SJCRH30 (cell line): ENCODE measurements at places on chromosomes 2 and 18. TPM values are rescaled to one million over a fixed set of nuclear protein-coding genes. Genes with fewer than 3 reads are reported as not detected.

GRCh38 chr2:179250848-179251504 lies 13.7 kb downstream of the SESTD1 start:
- no peaks in the 10 kb centered on the region for H3K27me3 ChIP-seq
- H3K27ac ChIP-seq: no peak overlapping the region
- no peaks in the 10 kb centered on the region for H3K4me1 ChIP-seq
- DNase-seq: no peak
- 0 out of 2 replicates have a peak, but pooled peaks cover 3% of the 10 kb centered on the region for H3K36me3 ChIP-seq
- H3K4me3 ChIP-seq: no peak overlapping the region

Gene KRTCAP3
- total RNA-seq: 0.24 and 1.2 TPM in 2 replicates

GRCh38 chr2:20179755-20180594 lies 45.0 kb downstream of the SDC1 start:
- no peak for DNase-seq
- no peak overlapping the region for H3K27ac ChIP-seq
- no peak overlapping the region for H3K4me3 ChIP-seq

- no peak overlapping the region for H3K27ac ChIP-seq
- DNase-seq: no peak
These were observed 3.2 kb downstream of the PRKAG3 start for GRCh38 chr2:218828477-218828778.

DNA sequence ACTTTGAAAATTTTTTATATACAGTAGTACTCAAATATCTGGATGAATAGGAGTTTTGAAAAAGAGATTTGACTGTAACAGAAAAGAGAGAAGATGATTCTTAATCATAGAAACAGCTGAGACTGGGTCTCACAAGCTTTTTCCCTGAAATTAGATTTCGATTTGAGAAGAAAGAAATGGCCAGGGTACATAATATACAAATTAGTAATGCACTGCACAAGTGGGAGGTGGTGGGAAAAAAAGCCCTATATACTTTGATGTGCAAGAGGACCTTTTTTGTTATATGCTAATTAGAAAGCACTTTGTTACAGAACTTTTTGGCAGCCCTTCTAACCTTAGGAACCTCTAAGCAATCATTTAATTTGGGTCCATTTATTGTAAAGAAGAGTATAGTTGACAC lies 62.9 kb downstream of the EML4 start:
- no peak overlapping the region for H3K4me3 ChIP-seq
- H3K4me1 ChIP-seq: 0 out of 2 replicates have a peak, but pooled peaks cover 3% of the 10 kb centered on the region
- no peak for DNase-seq

Gene NR4A2
- total RNA-seq: 0.46 and 0.51 TPM in 2 replicates

Gene NLRC4
- 0.05 TPM in 1 of 2 replicates, not detected in the other for total RNA-seq

DNA sequence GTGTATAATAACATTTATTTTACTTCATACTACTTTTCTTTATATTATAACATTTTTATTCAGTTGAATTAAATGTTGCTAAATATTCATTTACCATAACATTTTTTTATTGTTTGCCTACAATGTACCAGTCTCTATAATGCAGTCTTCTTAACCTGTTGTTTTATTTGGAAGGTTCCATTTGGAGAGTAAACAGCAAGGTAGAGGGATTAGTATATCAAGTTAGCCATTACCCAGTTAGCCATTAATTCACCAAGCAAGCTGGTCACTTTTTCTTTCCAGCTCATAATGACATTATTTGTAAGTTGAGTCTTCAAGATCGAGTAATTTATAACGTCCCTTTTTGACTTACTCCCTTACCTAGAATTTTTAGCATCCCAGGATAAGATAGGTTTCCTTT lies 29.7 kb upstream of the NT5C1B start:
- H3K27ac ChIP-seq: no peak overlapping the region
- no peaks in the 10 kb centered on the region; the same call in 1 of the 2 replicates for H3K27me3 ChIP-seq
- H3K36me3 ChIP-seq: no peaks in the 10 kb centered on the region
- no peak overlapping the region for H3K4me3 ChIP-seq

DNA sequence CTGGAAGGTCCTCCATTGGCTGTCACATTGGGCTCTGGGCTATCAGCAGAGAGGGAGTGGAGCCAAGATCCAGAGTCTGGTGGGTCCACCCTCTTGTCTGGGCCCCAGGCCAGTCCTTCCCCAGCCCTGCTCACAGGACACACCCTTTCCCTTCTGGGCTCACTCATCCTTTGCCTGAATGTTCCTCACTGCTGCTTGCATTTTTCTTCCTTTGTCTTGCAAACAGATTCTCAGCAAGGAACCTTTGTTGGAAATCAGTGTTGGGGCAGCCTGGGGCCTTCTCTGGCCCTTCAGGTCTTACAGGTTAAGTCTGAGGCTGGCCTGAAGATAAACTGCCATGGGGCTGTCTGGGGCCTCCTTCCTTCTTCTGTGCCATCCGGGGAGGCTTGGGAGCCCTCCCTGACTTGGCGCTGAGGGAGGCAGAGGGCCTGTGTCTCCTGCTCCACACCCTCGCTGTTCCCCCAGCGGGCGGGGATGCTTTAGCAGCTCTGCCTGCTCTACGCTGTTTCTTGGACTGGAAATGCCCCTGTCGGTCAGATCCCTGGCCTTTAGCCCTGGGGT lies 11.5 kb upstream of the CELF4 start:
- no peaks in the 10 kb centered on the region for H3K4me1 ChIP-seq
- H3K36me3 ChIP-seq: no peaks in the 10 kb centered on the region
- no peaks in the 10 kb centered on the region for H3K27me3 ChIP-seq

Gene COL5A2
- 215 and 218 TPM in 2 replicates for total RNA-seq

GRCh38 chr18:13888191-13888716 lies 27.1 kb downstream of the MC2R start:
- peaks cover 20% of the 10 kb centered on the region for H3K4me1 ChIP-seq
- no peaks in the 10 kb centered on the region for H3K27me3 ChIP-seq

GRCh38 chr18:69817335-69817940 lies 130.2 kb downstream of the CD226 start:
- no peak overlapping the region for H3K4me3 ChIP-seq
- no peaks in the 10 kb centered on the region for H3K4me1 ChIP-seq
- DNase-seq: no peak
- no peaks in the 10 kb centered on the region for H3K27me3 ChIP-seq
- no peak overlapping the region for H3K27ac ChIP-seq

GRCh38 chr2:97924194-97924593 lies 71.6 kb downstream of the TMEM131 start:
- no peaks in the 10 kb centered on the region for H3K4me1 ChIP-seq
- H3K4me3 ChIP-seq: no peak overlapping the region
- peaks cover 2% of the 10 kb centered on the region for H3K36me3 ChIP-seq
- DNase-seq: no peak

Gene KANSL1L
- 23.3 and 24.3 TPM in 2 replicates for total RNA-seq

DNA sequence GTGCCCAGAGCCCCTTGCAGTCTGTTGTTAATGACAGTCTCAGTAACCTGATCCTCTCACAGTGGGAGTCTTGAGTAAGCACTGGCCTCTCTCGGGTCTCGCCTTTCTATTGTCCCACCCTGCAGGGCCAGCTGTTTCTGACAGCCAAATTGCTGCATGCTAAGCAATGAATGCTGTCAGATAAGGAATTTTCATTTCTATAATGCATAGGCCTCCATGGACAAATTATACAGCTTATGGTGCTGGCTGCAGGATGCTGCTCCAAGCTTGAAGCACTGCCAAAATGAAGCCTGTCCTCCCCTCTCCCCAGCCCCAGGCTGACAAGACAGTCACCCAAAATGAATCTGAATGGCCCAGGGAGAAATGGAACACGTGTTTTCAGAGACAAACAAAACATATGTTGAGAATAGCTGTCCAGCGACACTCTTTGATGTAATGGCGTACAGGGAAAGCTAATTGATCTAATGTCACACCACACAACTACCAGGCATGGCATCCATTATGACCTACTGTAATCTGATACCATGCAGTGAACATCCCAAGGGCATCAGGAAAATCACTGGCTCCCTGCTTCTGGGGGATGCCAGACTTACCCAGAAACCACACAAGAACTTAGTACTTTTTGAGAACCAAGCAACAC lies 36.8 kb downstream of the ACVR1 start:
- no peaks in the 10 kb centered on the region for H3K36me3 ChIP-seq
- peaks cover 27% of the 10 kb centered on the region for H3K4me1 ChIP-seq
- peak overlapping the region; percentile 99 for H3K27ac ChIP-seq
- no peaks in the 10 kb centered on the region for H3K27me3 ChIP-seq

DNA sequence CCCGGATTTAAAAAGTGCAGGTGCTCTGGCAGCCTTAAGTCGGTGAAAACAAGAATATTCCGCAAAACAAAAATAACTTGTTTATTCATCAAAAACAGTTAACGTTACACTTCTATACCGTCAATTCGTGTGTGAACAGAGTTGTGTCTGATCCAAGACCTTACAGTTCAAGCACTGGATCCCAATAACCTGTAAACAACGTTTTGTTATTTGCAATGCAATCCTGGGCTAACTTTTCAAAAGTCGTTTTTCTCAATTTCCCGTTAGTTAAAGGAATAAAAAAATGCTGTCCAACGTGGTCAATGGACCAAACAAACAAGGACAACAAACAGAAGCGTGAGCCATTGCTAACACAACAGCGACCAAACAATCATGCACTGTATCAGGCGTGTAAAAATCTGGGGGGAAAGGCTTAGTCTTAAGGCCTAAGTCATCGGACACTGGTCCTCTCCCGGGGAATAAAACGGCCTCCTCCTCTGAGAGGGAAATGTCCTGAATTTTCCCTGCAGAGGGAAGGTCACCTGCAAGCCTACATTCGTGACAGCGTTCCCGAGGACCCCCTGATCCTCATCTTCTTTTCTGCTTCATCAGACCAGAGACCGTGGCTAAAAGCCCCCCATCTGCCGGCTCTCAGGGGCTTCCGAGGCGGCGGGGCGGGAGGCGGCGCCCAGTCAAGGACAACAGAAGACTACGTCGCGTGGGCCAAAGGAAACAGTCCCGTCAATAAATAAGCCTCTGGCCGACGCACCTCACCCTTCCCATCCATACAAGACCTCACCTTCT lies 490 bp downstream of the NDUFS1 start:
- DNase-seq: peak; percentile 30
- peak overlapping the region; percentile 80 for H3K4me3 ChIP-seq
- H3K36me3 ChIP-seq: peaks cover 45% of the 10 kb centered on the region
- H3K4me1 ChIP-seq: peaks cover 14% of the 10 kb centered on the region
- no peaks in the 10 kb centered on the region for H3K27me3 ChIP-seq

DNA sequence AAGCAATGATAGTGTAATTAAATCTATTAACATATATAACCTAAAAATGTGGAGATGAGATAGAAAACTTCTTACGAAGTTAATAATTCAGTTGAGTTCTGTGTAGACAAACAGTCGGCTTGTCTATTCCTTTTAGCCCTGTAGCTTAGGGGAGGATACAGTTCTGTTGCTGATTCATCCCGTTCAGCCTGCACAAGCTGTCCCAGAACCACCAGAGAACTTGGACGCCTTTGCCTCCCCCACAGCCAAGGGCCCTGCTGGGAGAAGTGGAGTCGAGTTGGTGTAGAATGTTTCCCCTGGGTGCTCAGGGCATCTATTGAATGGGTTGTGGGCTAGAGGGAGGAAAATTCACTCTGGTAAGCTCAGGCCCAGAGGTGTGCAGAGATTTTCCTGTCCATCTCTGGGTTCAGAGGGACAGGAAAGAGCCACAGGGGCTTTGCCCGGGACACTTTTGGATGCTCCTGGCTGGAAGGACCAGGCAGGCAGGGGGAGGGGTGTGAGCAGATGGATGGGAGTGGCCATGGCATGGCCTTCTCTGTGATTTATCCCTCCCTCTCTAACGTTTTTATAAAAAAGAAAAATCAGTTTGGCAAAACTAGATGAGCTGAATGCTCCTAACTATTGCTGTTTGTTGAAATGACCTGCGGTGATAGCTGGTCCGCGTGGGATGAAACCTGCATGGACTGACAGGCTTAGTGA lies 42.8 kb upstream of the GALR1 start:
- H3K27ac ChIP-seq: no peak overlapping the region
- no peak overlapping the region for H3K4me3 ChIP-seq
- no peaks in the 10 kb centered on the region for H3K4me1 ChIP-seq
- H3K27me3 ChIP-seq: no peaks in the 10 kb centered on the region

Gene DYNAP
- total RNA-seq: not detected in 2 replicates

DNA sequence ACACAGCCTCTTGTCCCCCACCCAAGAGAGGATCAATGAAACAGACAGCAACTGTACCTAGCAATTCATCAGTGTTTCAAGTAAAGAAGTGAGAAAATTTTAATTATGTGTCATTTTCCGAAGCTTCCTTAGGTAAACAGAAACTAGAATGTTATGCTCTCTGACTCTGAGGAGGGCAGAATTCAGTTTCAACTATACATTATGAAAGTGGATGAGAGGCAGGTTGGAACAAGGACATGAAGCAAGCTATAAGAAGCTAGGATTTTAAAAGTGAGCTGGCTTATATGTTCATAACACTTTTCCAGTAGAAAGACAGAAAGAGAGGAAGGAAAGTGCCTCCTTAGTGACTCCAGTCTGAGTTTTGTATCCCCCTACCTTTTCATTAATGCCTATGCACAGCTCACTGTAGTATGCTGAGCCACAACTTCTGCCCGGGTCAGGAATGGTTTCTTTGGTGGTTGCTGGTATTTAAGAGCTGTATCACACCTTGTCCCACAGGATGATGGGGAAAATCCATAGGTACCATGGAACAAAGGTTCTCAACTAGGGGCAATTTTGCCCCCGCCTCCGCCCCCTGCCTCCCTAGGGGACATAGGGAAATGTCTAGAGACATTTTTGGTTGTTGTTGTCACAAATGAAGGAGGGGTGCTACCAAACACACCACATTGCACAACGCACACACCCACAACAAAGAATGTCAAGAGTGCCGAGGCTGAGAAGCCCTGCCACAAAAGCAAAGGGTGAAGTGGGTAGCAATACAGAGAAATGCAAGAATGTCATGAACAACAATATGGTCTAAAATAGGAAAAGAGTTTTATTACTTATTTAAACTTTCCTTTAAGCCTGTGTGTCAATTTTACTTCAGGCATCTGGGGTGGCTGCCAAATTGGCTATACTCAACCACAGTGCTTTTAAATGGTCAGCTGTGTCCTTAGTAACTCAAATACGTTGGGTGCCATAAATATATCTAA lies 161.0 kb upstream of the ZFP36L2 start:
- H3K4me3 ChIP-seq: no peak overlapping the region
- no peak overlapping the region for H3K27ac ChIP-seq
- no peaks in the 10 kb centered on the region for H3K36me3 ChIP-seq
- no peak for DNase-seq
- H3K27me3 ChIP-seq: no peaks in the 10 kb centered on the region

DNA sequence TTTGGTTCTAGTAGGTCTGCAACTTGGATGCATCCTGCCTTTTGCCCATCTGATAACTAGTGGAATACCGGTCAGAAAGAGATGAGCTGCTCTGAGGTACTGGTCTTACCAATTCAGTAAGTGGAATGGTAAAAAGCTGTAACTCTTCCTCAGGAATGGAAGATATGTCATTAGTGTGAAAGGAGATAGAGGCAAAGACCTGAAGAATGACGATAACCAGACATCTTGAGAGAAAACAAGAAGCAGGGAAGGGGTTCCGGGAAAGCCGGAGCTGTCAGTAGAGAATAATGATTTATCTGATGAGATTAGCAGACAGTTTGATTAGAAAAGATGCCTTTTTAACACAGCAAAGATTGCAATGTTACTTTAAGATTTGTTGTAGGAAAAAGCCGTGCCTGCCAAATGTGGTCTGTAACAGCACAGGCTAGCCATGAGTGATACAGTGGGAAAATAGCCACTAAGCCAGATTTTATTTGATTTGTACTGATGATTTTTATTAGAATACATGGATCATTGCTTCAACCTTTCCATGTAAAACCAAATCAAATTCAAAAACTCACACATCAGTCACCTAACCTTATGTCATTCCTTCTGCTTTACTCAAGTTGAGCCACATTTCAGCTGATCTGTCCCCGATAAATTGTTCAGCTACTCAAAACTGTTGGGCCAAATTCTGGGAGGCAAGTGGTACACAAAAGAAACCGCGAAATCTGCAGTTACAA lies 110.0 kb downstream of the TCF4 start:
- H3K27me3 ChIP-seq: no peaks in the 10 kb centered on the region
- no peak overlapping the region for H3K27ac ChIP-seq
- H3K4me3 ChIP-seq: no peak overlapping the region
- DNase-seq: no peak
- no peaks in the 10 kb centered on the region for H3K4me1 ChIP-seq

Gene SPATA3
- not detected in 2 replicates for total RNA-seq
